Bronchial epithelial cell (primary cell): ENCODE measurements at places on chromosomes 4 and X.

GRCh38 chr4:8355864-8356565, 84.5 kb downstream of the ACOX3 start:
- peak; percentile 64 for DNase-seq

DNA sequence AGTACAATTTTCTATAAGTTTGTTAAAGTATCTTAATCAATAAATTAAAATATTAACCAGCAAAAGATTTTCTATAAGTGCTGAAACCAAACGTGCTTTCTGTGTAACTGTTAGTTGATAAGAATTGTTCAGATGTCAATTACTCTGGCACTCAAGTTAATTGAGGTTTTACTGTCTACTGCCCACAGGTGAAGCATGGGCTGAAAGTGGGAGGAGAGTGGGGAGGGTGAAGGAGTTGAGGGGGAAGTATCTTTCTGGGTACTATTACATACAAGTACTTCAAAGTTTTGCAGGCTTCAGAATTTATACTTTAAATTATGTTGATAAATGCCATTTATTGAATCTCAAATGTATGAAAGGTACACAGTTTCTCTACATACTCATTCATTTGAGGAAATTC, 19.1 kb upstream of the CXCL3 start:
- DNase-seq = no peak

DNA sequence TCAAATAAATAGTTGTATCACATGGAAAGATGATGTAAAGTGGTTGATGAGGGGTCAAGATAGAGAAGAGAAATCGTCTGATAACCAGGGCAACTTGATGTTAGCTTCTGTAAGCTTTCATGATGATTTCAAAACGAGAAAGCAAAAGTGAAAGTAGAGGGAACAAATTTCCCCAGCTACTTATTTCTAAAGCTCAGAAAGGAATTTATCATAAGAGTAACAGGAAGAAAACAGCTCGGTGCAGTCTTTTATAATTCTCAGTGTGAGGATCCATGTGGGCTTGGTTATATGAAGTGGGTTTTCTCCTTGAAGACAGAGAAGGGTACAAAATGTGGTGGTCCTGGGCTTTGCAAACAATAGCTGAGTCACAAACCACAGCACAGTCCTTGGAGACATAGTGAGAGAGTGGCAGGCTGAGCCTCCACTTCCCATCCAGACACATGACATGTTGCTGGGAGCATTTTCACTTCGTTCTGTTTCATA, 32.1 kb upstream of the GLRA2 start:
- DNase-seq = no peak

- DNase-seq = no peak
These were observed 10.5 kb upstream of the PGM2 start for GRCh38 chr4:37816006-37816405.

- DNase-seq = no peak
These were observed 42.0 kb upstream of the PROM1 start for GRCh38 chr4:16125571-16126445.

GRCh38 chr4:95363966-95364365, 184.8 kb downstream of the UNC5C start:
- peak; percentile 17 for DNase-seq

- peak; percentile 10 for DNase-seq
These were observed 344.1 kb downstream of the SH2D1A start for GRCh38 chrX:124690495-124690894.

DNA sequence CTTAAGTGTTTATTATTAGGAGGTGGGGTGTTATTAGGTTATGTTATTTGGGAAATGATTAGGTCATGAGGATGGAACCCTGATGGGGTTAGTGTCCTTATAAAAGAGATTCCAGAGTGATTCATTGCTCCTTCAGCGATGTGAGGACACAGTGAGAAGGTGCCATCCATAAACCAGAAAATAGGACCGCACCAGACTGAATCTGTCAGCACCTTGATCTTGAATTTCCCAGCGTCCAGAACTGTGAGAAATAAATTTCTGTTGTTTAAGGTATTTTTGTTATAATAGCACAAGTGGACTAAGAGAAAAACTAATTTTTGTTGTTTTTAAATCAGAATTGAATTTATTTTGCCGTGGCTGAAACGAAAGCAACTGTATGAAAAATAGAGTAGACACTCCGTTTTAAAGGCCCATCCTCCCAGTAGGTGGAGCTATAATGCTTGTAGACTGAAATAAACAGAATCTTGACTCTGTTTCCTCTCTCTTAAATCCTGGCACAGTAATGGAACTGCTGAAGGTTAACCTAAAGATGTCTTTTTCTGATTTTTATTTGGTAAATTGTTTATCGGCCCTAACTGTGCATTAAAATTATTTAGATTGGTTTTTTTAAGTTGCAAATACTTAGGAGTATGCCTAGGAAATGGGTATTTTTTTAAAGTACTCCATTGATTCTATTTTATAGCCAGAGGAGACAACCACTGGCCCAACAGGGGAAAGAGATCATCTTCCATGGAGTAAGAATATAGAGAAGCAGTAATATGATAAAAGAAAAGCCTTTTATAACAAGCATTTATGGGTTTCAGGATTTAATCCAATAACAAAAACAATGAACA, 133.2 kb upstream of the ADAMTS3 start:
- peak; percentile 59 for DNase-seq
